Mesenchymal stem cell (in vitro differentiated cells and primary cell): ENCODE measurements at places on chromosomes 3 and 15.

- no peak for DNase-seq
These were observed 514 bp upstream of the FAM174B start for GRCh38 chr15:92656089-92656488.

DNA sequence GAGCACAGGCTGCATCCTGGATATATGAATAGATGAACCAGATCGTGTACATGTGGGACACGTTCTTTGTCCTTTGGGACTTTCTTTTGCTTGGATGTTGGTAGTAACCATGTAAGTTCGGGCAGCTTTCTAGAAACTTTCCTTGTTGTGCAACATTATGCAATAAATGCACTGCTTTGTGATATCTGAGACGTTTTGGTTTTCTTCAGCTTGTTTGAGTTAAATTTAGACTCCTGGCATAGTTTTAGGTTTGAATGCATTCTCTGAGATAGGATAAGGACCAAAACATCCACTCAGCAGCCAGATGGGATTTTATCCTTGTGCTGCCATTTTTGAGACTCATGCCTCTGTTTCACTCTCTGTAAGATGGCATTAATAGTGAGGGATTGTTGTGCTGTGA is 158.9 kb downstream of the IGF1R start:
- peak; percentile 76 for DNase-seq

DNA sequence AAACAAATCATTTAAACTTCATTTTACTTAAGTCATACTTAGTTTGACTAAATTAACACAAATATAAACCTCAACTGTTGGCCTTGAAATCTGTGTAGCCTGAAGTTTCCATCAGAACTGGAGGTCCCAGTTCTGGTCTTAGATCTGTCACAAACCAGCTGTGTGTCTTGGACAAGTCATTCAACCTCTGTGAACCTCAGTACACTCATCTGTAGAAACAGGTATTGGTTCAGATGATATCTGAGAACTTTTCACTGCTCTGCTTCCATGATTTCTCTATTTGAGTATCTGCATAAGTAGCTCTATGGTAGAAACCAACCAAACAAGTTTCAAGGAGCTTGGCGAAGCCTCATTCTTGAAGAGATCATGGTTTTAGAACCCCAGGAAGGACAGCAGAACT is 60.4 kb upstream of the SLC2A2 start:
- no peak for DNase-seq

DNA sequence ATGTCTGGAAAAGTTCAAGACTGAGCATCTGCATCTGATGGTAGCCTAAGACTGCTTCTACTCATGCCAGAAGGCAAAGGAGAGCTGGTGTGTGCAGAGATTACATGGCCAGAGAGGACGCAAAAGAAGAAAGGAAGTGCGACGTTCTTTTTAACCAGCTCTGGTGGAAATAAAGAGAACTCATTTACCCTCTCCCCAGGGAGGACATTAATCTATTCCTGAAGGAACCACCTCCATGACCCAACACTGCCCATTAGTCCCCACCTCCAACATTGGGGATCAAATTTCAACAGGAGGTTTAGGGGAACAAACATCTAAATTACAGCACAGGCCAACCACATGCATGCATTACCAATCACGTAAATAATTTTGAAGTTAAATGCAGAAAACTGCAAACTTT is 1.5 kb upstream of the NCK1 start:
- DNase-seq, result peak; percentile 43

- no peak for DNase-seq
These were observed 205.4 kb upstream of the TSC22D2 start for GRCh38 chr3:150202711-150203110.

DNA sequence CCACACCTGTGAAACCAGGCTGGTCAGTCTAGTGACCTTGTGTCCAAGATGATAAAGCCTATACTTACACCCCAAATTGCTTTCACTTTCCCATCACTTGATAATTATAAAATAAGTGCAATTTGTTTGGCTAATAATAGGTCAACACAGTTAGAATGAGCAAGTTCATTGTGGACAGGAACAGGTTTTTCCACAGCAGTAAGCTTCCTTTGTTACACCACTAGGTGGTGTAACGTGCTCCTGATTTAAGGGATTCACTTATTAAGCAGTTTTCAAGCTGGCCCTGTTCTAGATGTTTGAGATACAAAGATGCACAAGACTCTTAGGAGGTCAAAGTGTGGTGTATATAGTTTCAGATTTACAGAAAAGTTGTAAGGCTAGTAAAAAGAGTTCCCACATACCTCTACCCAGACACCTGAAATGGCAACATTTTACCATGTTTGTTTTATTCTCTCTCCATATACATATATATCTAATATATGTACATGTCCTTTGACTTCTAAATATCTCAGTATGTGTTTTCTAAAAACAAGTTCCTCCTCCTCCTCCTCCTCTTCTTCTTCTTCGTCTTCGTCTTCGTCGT is 6.8 kb upstream of the MFSD1 start:
- DNase-seq, result peak; percentile 52

- DNase-seq, result no peak
These were observed 129.4 kb downstream of the PLD1 start for GRCh38 chr3:171680726-171681411.

- DNase-seq, result no peak
These were observed 82.8 kb downstream of the MEGF11 start for GRCh38 chr15:66170716-66171115.
